ENCODE measurements at places on chromosomes 13 and 19. TPM values are rescaled to one million over a fixed set of nuclear protein-coding genes. Genes with fewer than 3 reads are reported as not detected.

IRGC gene
- not detected for total RNA-seq

ADGRE2 gene
- 1.3 TPM for total RNA-seq

SBSN gene
- total RNA-seq: 0.14 TPM

CLEC4G gene
- total RNA-seq: not detected

VSTM1 gene
- total RNA-seq: not detected

ATP11A gene
- total RNA-seq: 11.2 TPM

LILRB3 gene
- not detected for total RNA-seq

MAB21L1 gene
- not detected for total RNA-seq

RNF17 gene
- total RNA-seq: 0.88 TPM

SIAH3 gene
- not detected for total RNA-seq

UBE2L5 gene
- not detected for total RNA-seq

CD33 gene
- total RNA-seq: not detected

PNMA8B gene
- 0.14 TPM for total RNA-seq

ZNF578 gene
- total RNA-seq: 4.2 TPM

All from placental pericyte (primary cell).